ENCODE measurements at places on chromosomes 11 and 22.

- no peak overlapping the region for H3K4me3 ChIP-seq
- peaks cover 60% of the 10 kb centered on the region for H3K27me3 ChIP-seq
- H3K36me3 ChIP-seq, result no peaks in the 10 kb centered on the region
- H3K27ac ChIP-seq, result no peak overlapping the region
- DNase-seq, result no peak
- peaks cover 18% of the 10 kb centered on the region for H3K4me1 ChIP-seq
These were observed 120.3 kb downstream of the ETS1 start for GRCh38 chr11:128467041-128467440.

DNA sequence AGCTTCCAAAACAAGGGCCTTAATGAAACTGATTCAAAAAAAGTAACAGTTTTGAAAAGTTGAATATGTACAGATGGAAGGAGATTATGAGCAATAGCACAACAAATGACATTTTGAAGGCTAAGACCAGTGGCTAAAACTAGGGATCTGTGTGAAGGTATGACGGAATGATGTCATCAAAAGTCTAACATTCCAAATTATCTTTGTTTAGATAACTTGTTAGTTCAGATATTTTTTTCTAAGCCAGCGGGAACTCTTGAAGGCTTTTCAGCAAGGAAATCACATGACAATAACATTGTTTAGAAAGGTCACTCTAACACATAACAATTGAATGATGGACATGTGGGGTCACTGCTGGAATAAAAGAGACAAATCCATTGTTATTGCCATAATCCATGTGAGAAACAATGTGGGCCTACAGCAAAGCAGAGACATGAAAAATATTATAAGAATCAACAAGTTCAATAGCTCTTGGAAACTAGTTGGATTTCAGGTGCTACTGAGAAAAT is 260.5 kb downstream of the CASP12 start:
- no peaks in the 10 kb centered on the region for H3K4me1 ChIP-seq
- H3K27ac ChIP-seq, result no peak overlapping the region
- H3K4me3 ChIP-seq, result no peak overlapping the region
- DNase-seq, result no peak

DNA sequence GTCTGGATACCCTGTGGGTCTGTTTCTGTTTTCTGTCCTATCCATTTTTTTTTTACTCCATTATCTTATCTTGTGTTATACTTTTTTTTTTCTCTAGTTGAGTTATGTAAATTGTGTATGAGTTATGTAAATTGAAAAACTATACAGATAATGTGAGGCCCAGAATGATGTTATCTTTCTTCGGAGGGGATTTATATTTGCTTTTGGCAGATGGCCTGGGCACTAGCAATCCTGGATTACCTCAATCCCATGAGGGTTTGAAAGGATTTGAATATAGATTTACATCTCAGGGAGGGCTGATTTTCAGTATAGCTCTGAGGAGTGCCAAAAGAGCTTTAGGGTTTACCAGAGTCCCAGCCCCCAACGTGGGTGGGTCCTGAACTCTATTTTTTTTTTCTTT is 71.0 kb downstream of the CSTPP1 start:
- no peak overlapping the region for H3K27ac ChIP-seq
- no peak for DNase-seq
- H3K4me1 ChIP-seq, result peaks cover 8% of the 10 kb centered on the region
- H3K27me3 ChIP-seq, result no peaks in the 10 kb centered on the region
- no peak overlapping the region for H3K4me3 ChIP-seq

DNA sequence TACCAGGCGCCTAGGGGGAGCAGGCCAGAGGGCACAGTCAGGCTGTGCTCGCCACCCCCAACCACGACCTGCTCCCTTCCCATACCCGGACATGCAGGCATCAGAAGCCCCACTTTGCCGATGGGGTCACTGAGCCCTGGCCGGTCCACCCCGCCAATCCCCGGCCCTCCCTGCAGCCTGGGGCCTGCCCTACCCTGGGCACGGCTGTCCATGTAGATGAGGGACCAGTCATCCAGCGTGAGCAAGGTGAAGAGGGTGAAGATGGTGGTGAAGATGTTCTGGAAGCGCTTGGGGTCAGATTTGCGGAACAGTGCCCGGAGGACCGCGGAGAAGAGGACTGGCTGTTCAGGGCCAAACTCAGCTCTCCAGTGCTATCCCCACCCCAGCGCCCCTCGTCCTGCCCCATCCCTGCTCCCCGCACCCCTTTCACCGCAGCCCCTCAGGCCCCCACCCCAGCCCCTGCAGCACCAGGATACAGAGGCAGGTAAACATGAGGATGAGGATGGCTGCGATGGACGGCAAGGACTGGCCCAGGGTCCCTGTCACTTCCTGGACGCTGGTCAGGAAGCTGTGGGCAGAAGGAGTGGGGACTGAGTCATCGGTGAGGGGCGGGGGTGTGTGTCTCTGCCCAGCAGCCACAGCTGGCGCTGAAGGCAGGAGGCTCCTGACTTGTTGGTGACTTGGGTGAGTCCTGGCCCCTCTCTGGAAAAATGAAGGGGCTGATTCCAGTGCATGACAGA is 5.5 kb downstream of the CATSPER1 start:
- H3K36me3 ChIP-seq, result no peaks in the 10 kb centered on the region
- H3K27me3 ChIP-seq, result peaks cover 12% of the 10 kb centered on the region
- H3K4me3 ChIP-seq, result no peak overlapping the region
- no peaks in the 10 kb centered on the region for H3K4me1 ChIP-seq
- DNase-seq, result peak; percentile 64

DNA sequence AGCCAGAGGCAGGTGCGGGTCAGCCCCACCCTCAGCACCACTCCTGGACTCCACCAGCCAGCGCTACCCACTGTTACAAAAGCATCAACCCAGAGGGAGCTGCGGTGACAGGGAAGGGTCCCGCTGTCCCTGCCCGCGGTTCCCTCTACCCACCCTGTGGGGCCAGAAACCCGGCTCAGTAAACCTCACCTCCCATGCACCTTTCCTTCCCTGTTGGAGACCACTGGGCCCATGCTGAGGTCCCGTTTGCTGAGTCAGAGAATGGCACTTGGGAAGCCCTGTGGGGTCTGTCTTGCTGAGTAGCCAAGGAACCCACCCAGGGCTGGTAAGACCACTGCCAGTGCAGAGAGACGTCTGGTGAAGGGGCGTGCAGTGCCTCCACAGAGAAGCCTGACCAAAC is 42.1 kb upstream of the MOB2 start:
- no peak overlapping the region for H3K27ac ChIP-seq
- no peaks in the 10 kb centered on the region for H3K36me3 ChIP-seq
- DNase-seq, result no peak
- H3K27me3 ChIP-seq, result no peaks in the 10 kb centered on the region

DNA sequence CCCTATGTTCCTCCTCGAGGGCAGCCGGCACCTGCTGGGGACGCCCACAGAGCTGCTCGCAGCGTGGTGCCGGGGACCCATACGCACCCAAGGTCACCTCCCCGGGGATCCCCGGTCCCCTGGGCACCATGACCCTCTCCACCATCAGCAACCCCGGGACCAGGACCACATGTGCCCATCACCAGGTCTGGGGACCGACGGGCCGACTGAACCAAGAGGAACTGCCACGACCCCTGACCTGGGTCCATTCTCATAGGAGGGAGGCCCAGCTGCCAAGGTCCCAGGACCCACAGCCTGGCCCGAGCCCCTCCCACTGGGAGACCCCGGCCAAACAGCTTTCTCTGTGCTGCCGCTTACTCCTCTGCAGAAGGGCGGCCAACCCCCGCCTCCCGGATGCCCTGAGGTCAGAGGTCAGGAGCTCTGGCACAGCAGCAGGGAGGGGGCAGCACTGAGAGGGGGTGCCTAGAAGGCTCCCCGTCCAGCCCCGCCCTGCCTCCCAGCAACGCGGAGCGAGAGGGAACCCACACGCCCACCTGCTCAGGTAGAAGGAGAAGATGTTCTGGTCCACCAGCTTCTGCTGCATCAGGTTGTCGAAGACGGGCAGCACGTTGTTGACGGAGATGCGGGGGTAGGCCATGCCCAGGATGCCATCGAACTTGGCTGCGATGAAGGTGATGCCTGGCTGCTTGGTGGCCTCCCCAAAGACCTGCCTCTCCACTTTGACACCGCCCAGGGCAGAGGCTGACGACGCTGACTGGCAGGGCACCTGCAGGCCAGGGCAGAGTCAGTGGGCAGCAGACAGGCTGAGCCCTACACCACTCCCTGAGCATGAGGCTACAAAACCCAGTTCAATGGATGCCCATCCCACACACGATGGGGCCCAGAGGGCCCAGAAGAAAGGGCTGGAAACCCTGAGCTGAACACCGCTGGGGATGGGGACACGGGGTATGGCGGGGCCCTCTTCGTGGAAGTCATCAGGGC is 6.6 kb downstream of the CTSD start:
- no peak for DNase-seq
- peaks cover 6% of the 10 kb centered on the region for H3K4me1 ChIP-seq
- H3K27me3 ChIP-seq, result no peaks in the 10 kb centered on the region
- H3K4me3 ChIP-seq, result no peak overlapping the region

GRCh38 chr11:35623621-35624168 is 5.4 kb downstream of the FJX1 start:
- H3K27ac ChIP-seq, result no peak overlapping the region
- no peaks in the 10 kb centered on the region for H3K36me3 ChIP-seq
- peaks cover 5% of the 10 kb centered on the region for H3K4me1 ChIP-seq
- peak; percentile 36 for DNase-seq
- peaks cover 41% of the 10 kb centered on the region for H3K27me3 ChIP-seq

GRCh38 chr22:37972527-37972926 is 11.8 kb downstream of the SOX10 start:
- peaks cover 2% of the 10 kb centered on the region for H3K36me3 ChIP-seq
- peak overlapping the region; percentile 59 for H3K27ac ChIP-seq
- H3K4me1 ChIP-seq, result peaks cover 10% of the 10 kb centered on the region
- peak; percentile 77 for DNase-seq
- no peaks in the 10 kb centered on the region for H3K27me3 ChIP-seq

DNA sequence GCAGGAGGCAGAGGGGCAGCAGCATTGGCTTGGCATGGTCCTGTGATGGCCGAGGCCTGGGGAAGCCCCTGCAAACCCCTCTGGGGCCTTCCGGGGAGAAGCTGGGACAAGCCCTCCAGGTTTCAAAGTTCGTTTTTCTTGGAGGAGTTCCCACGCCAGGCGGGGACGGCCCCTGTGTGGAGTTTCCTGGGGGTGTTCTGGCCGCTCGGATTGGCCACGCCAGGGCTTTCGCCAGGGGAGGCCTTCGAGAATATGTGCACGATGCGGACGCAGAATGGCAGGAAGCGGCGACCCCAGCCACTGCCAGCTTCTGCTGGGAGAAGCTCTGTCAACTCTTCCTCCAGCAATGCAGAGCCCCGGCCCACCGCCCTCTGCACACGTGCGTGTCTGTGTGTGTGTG is 102.3 kb upstream of the ASPHD2 start:
- no peaks in the 10 kb centered on the region for H3K27me3 ChIP-seq
- DNase-seq, result no peak
- no peak overlapping the region for H3K27ac ChIP-seq
- no peak overlapping the region for H3K4me3 ChIP-seq
- no peaks in the 10 kb centered on the region for H3K4me1 ChIP-seq
- no peaks in the 10 kb centered on the region for H3K36me3 ChIP-seq
